ENCODE measurements at places on chromosomes 16 and 17. TPM values are rescaled to one million over a fixed set of nuclear protein-coding genes. Genes with fewer than 3 reads are reported as not detected.
A peak's percentile ranks its signal among the peaks of the same experiment; 100 is the strongest.

C16orf54 gene
- 0.99 TPM for total RNA-seq

TACO1 gene
- total RNA-seq, result 7.4 TPM

RCVRN gene
- 0.10 TPM for total RNA-seq

ZG16 gene
- not detected for total RNA-seq

ACSF2 gene
- total RNA-seq, result 67.6 TPM

RTN4RL1 gene
- total RNA-seq, result 3.0 TPM

NPIPA7 gene
- total RNA-seq, result 4.0 TPM

SHCBP1 gene
- total RNA-seq, result 9.0 TPM

- DNase-seq, result no peak
These were observed 10.4 kb upstream of the TNRC6A start for GRCh38 chr16:24718967-24719521.

DNA sequence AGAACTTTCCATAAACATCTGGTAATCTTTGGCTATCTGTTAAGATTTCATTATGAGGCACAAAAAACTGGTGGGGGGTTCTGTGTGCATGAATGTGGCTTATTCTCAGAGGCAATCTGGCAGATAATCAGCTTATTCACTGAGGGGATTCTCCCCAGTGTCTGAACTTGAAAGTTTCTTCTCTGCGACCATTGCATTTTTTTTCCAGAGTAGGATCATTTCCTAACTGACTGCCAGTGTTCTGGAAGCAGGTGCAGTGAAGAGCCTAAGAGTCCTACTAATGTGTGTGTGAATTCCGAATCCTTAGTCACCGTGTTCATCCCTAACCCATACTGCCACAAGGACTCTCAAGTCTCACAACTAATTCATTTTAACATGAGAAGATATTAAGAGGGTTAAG, 64.9 kb upstream of the LRRC37A3 start:
- no peak for DNase-seq

GRCh38 chr17:46727572-46728348, 90.7 kb downstream of the WNT3 start:
- no peak for DNase-seq

GRCh38 chr17:60747069-60747808, 69.6 kb downstream of the BCAS3 start:
- no peak for DNase-seq

GRCh38 chr16:85307552-85308364, 195.5 kb upstream of the CIBAR2 start:
- no peak for DNase-seq

GRCh38 chr16:83972256-83973008, 4.4 kb downstream of the NECAB2 start:
- DNase-seq, result no peak

DNA sequence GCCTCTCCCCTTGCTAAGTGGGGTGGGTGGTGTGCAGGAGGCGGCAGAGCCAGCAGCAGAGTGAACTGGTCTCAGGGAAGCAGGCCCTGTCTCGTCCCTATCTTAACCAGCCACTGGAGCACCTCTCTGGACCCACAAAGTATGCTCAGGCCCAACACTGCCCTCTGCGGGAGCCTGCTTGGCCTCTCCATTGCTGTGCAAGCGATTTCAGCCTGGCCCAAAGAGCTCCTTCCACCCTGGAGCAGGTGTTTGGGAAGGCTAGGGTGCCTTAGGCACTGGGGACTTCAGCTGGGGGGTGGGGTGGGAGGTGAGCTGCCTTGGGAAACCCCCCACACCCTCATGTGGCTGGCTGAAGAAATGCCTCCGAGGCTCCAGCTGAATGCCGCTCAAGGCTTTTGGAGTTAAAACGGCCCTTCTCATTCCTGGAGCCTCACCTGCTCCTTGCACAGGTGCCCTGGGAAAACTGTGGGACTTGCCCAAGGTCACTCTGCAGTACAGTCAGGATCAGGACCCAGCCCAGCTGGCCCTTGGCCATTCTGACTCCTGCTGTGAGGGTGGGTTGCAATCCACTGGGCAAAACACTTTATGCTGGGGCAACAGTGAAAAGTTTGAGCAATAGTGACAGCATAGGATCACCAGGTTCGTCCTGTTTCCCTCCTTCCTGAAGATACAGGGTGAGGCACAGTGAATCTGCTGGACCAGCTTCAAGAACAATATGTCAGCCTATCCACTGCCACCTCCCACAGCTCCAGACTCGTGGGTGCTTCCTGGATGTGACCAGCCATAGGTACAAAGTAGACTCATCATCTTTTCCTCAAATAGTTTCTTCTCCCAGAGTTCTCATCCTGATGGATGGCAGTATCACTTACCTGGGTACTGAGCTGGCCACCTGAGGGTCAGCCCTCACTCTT, 5.9 kb upstream of the UBE2O start:
- DNase-seq, result no peak

GRCh38 chr16:68887107-68887506, 43.8 kb downstream of the TANGO6 start:
- DNase-seq, result no peak

GRCh38 chr17:58865301-58865700, 109.6 kb downstream of the PPM1E start:
- DNase-seq, result no peak

- DNase-seq, result no peak
These were observed 7.6 kb downstream of the SLC25A10 start for GRCh38 chr17:81719410-81720266.

- no peak for DNase-seq
These were observed 20.5 kb upstream of the ZNF652 start for GRCh38 chr17:49382556-49382955.

DNA sequence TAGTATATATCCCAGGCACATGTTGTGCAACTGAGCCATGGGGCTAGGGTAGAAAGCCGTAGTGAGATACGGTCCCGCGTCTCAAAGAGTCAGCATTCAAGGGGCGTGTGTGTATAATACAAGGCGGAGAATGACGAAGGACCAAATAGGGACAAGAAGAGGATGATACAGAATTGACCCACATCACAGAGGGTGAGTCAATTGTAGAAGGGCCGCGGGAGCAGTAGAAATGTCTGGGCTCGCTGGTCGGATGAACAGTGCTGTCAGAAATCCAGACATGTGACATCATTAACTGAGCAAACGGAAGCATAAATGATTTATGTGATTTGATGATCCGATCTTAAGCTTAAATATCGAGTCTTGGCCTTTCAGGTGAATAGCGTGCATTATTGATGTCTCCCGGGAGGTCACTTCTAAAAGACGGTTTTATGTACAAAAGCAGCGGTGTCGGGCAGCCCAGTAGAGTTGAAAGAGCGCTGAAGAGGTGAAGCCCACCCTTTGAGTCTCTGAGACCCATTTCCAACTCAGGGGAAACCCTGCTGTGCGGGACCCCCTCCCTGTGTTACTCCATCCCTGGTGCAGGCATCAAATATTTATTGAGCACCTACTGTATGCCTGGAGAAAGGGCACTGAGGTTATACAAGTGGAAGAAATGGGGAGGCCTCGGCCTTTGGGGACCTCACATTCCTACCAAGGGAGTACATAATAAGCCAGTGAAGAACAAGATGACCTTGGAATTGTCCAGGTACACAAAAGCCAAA, 45.1 kb downstream of the ATP2C2 start:
- DNase-seq, result no peak

DNA sequence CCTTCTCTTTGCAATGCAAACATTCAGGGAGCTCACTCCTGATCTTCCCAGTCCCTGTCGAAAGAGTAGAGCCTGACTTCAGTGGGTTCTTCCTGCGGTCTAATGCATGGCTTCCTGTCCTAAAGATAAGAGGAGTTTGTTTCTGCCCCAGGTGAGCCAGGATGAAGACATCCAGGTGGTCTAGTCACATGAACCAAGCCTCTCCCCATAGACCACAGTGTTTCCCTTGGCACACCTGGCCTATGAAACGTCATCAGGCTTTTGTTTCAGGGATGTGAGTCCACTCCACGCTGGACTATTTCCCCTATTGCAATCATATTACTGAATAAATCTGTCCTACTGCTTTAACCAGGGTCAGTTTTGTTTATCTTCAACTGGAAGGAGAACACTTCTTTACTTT, 21.1 kb downstream of the CES1 start:
- DNase-seq, result no peak

DNA sequence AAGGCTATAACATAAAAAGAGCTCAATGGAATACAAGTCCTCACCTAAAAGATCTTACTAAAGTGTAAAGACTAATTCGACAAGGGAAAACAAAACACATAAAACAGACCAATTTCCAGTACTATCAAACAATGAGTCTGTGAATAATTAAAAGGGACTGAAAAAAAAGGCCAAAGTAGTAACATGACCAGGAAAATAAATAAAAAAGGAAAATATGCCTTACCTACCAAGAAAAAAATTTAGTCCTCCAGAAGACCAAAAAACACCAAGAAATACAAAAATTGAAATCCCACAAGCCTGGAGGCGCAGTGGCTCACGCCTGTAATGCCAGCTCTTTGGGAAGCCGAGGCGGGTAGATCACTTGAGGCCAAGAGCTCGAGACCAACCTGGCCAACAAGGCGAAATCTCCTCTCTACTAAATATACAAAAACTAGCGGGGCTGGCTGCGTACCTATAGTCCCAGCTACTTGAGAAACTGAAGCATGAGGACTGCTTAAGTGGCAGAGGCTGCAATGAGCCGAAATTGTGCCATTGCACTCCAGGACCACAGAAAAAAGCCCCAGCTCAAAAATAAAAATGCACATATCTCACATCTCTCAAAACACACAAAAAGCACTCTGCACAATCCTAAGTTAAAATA, 60.8 kb downstream of the TEX14 start:
- DNase-seq, result no peak

- no peak for DNase-seq
These were observed 172.3 kb downstream of the KATNIP start for GRCh38 chr16:27722207-27722606.

- no peak for DNase-seq
These were observed 6.7 kb downstream of the CBX8 start for GRCh38 chr17:79789943-79790804.

DNA sequence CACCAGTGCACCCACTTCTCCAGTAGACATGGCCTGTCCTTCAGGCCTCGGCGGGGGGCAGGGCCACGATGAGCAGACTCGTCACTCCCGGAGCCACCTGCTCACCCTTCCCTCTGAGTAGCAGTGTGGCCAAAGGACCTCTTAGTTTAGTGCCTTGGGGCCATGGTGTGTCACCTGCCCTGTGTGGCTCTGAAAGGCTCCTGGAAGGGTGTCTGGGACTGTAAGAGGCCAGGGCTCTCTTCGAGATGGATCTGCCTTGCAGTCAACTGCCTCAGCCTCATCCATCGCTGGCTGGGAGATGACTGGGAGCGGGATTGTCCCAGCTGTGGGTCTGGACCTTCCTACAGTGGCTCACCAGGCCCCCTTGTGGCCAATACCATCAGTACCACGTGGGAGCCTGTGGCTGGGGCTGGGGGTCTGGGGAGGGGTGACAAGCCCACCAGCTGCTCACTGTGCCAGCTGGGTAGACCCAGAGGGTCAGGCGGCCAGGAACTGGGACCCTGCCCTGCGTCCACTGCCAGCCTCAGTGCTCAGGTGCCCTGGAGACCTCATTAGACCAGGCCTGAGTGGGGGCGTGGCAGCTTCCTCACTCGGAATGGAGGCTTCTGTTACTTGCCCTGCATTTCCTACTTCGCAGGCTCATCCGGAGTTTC, 133.4 kb downstream of the OR1D5 start:
- no peak for DNase-seq

- DNase-seq, result no peak
These were observed 13.8 kb downstream of the GPT2 start for GRCh38 chr16:46898006-46898405.

DNA sequence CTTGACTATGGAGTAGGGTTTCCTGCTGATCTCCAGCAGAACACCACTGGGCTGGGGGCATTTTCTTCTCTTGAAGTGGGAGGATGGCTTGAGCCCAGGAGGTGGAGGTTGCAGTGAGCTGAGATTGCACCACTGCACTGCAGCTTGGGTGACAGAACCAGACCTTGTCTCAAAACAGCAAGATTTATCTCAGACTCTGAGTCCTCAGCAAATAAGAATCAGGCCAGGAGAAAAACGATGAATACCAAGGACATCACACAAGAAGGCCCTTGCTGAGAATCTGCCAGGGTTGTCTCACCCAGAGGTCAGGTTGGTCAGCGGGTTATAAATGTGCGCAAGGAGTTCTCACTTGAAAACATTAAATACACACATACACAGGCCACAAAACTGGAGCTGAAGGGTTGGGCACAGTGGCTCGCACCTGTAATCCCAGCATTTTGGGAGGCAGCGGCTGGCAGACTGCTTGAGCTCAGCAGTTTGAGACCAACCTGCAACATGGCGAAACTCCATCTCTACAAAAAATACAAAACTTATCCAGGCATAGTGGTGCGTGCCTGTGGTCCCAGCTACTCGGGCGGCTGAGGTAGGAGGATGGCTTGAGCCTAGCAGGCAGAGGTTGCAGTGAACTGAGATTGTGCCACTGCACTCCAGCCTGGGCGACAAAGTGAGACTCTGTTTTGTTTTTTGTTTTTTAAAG, 7.7 kb downstream of the MXRA7 start:
- DNase-seq, result no peak

- no peak for DNase-seq
These were observed 258.2 kb upstream of the TNRC6C start for GRCh38 chr17:77700165-77700881.

- no peak for DNase-seq
These were observed 17.8 kb downstream of the XYLT1 start for GRCh38 chr16:17452922-17453321.

DNA sequence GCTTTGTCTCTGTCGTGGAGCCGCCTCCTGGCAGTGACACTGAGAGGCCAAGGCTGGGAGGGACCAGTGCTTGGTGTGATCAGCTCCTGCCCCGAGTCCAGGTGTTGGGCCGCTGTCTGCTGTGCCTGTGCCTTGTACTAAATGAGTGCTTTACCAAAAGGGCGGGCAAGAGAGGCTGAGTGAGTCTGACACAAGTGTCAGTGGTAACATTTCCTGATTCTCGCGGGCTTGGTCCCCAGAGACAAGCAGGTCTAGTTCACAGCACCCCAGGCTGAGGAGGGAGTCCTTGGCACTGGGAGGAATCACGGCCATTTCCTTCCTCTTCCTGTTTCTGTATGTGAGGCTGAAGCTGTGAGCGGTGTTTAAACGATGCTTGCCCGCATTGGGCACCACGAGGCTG, 30.2 kb downstream of the PLD6 start:
- no peak for DNase-seq

GRCh38 chr17:66829386-66829864, 5.5 kb upstream of the CACNG5 start:
- peak; percentile 15 for DNase-seq

GRCh38 chr17:80950466-80951120, 41.0 kb upstream of the CHMP6 start:
- no peak for DNase-seq

DNA sequence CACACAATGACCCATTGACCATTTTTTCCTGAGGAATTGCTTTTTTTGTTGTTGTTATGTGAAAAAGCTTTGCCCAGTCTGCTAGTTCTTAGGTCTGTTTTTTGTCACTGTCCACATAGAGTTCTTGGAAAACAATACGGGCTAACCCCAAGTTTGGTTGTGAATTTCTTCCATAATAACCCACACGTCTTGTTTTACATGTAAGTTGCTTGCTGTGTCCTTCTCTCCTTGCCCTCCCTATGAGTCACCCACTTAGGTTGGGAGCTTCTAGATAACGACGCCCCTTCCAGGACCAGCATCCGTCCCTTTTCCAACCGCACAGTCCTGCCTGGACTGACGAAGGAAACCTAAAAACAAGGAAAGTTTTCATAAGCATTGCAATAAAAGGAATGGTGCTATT, 175.3 kb upstream of the HS3ST3A1 start:
- no peak for DNase-seq

All from skin of body (tissue), 3 donors.